ENCODE measurements at places on chromosomes 5 and 9. TPM values are rescaled to one million over a fixed set of nuclear protein-coding genes. Genes with fewer than 3 reads are reported as not detected.

SCGB3A2 gene
- not detected for total RNA-seq

TJP2 gene
- total RNA-seq: 25.8 TPM

ELAVL2 gene
- total RNA-seq: 0.08 TPM

POLR1E gene
- 21.4 TPM for total RNA-seq

PCDHB6 gene
- total RNA-seq: 0.29 TPM

ZFP2 gene
- not detected for total RNA-seq

GABRP gene
- not detected for total RNA-seq

SLC34A1 gene
- not detected for total RNA-seq

DNA sequence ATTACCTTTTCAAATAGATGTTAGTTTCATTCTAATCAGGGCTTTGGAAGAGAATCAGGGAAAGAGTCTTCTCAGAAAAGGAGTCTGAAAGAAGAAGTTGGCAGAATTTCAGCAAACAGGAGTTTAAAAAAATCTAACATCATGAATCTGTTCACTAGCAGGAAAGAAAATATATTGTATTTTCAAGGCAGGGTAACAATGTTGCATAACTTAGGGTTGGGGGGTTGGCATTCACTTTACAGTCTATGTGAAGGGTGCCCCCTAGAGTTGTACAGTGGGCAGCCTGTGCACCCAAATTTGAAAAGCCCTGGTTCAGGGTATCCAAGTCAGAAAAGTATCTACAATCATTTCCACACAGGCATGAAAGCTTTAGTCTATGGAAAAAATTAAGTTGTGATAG is 348.4 kb upstream of the SLC30A5 start:
- H3K27me3 ChIP-seq: no peaks in the 10 kb centered on the region
- H3K4me3 ChIP-seq: no peak overlapping the region
- H3K4me1 ChIP-seq: no peaks in the 10 kb centered on the region
- no peaks in the 10 kb centered on the region for H3K36me3 ChIP-seq
- DNase-seq: no peak
- no peak overlapping the region for H3K27ac ChIP-seq

GRCh38 chr5:42423285-42424165 is at the start of gene GHR:
Gene GHR (plus strand): TSS chr5:42423439. CDS start chr5:42565875, 142,436 bp downstream.
- H3K4me3 ChIP-seq: peak within 1 kb of the TSS; percentile 37
- peak; percentile 71 for DNase-seq
- H3K36me3 ChIP-seq: no peaks in the 10 kb centered on the region
- peaks cover 23% of the 10 kb centered on the region for H3K27me3 ChIP-seq
- no peak within 1 kb of the TSS for H3K27ac ChIP-seq
- peaks cover 8% of the 10 kb centered on the region for H3K4me1 ChIP-seq

GRCh38 chr9:110555551-110556331 is 23.8 kb downstream of the SVEP1 start:
- DNase-seq: no peak
- H3K27ac ChIP-seq: no peak overlapping the region
- H3K4me3 ChIP-seq: no peak overlapping the region
- H3K36me3 ChIP-seq: no peaks in the 10 kb centered on the region

GRCh38 chr9:35847792-35848572 is 19.0 kb downstream of the TMEM8B start:
- H3K27ac ChIP-seq: no peak overlapping the region
- H3K4me1 ChIP-seq: peaks cover 11% of the 10 kb centered on the region
- H3K4me3 ChIP-seq: no peak overlapping the region
- DNase-seq: no peak
- no peaks in the 10 kb centered on the region for H3K36me3 ChIP-seq

DNA sequence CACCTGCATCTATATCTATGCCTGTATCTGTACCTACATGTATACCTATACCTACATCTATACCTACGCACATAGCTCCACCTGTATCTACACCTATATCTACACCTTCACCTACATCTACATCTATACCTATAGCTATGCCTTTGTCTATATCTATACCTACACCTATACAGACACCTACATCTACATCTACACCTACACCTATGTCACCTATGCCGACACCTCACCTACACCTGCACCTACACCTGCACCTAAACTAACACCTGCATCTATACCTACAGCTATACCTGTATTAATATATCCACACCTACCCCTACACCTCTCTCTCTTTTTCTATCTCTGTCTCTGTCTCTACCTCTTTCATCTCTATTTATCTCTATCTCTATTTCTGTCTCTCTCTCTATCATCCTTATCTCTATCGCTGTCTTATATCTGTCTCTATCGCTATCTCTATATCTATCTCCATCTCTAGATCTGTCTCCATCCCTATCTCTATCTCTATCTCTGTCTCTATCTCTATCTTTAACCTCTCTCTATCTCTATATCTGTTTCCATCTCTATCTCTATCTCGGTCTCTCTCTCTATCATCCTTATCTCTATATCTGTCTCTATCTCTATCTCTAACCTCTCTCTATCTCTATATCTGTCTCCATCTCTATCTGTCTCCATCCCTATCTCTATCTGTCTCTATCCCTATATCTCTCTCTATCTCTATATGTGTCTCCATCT is 37.9 kb downstream of the IRX4 start:
- H3K4me1 ChIP-seq: no peaks in the 10 kb centered on the region
- H3K27ac ChIP-seq: no peak overlapping the region
- DNase-seq: no peak
- H3K36me3 ChIP-seq: no peaks in the 10 kb centered on the region
- peaks cover 26% of the 10 kb centered on the region for H3K27me3 ChIP-seq

- peaks cover 16% of the 10 kb centered on the region for H3K4me1 ChIP-seq
- no peak overlapping the region for H3K27ac ChIP-seq
- no peak overlapping the region for H3K4me3 ChIP-seq
- no peaks in the 10 kb centered on the region for H3K27me3 ChIP-seq
These were observed 7.9 kb upstream of the FOXE1 start for GRCh38 chr9:97845130-97845529.

GRCh38 chr5:127184851-127185250 is 105.7 kb upstream of the MEGF10 start:
- no peaks in the 10 kb centered on the region for H3K27me3 ChIP-seq
- no peak overlapping the region for H3K4me3 ChIP-seq
- H3K27ac ChIP-seq: no peak overlapping the region

GRCh38 chr9:89798547-89799120 is 193.8 kb downstream of the GADD45G start:
- no peak overlapping the region for H3K27ac ChIP-seq
- DNase-seq: no peak
- H3K27me3 ChIP-seq: no peaks in the 10 kb centered on the region
- no peak overlapping the region for H3K4me3 ChIP-seq
- no peaks in the 10 kb centered on the region for H3K36me3 ChIP-seq

Measured in SJSA1 (cell line).